ENCODE measurements at places on chromosomes 12 and 14. TPM values are rescaled to one million over a fixed set of nuclear protein-coding genes. Genes with fewer than 3 reads are reported as not detected.

The MIP gene
- not detected for total RNA-seq

The TDP1 gene
- 54.3 TPM for total RNA-seq

DNA sequence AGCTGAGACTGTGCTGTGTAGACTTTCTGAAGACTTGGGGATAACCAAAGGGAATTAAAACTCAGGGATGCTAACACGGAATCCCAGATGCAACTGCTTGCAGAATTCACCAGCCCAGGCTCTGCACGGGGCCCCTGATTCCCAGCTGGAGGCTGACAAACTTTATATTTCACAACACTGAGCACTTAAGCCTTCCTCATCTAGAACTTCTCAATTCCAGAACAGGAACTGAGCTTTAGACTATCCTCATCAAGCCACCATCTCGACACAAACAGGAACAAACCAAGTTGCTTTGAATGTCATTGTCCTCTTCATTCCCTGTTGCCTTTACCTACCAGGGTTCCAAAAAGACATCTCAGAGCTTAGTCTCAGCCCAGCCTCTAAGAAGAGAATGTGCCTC, 22.2 kb downstream of the CCDC63 start:
- no peak for DNase-seq

DNA sequence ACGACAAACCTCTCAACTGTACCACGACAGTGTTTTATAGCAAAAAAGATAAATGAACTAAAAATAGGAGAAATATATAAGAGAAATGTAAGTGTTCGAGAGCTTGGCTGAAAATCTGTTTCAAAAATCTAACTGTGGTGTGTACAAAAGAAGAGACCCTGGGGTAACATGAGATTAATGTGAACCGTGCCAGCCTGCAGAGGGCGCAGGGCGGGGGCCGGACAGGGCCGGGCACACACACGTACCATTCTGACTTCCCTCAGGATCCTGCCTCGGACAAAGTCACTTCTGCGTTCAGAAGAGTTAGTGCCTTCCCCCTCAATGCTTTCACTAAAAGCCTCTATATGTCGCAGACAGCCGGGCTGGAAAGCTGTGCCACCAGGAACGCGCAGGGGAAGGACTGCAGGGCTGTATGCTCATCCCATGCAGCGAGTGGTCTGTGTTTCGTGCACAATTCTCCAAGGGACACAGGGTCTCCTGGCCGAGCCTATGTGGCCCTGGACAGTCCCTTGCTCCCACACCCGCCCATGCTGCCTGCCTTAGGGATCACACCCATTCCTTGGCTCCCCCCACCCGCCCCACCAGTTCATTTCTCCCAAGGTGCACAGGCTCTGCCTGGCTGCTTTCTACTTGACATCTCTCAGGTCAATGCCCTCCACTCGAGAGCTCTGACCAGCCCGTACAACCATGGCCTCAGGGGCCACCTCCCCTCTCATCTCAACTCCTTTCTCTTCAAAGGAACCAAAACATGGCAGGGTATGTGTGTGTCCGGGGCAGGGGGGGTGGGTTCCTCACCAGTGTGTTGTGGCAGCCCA, 8.5 kb downstream of the CDCA4 start:
- DNase-seq = no peak

GRCh38 chr14:101905614-101906013, 58.8 kb upstream of the DYNC1H1 start:
- DNase-seq = no peak

- DNase-seq = no peak
These were observed 357.0 kb downstream of the PCNX1 start for GRCh38 chr14:71264260-71264659.

All from natural killer cell (primary cell).